ENCODE measurements at places on chromosomes 7 and 10.

DNA sequence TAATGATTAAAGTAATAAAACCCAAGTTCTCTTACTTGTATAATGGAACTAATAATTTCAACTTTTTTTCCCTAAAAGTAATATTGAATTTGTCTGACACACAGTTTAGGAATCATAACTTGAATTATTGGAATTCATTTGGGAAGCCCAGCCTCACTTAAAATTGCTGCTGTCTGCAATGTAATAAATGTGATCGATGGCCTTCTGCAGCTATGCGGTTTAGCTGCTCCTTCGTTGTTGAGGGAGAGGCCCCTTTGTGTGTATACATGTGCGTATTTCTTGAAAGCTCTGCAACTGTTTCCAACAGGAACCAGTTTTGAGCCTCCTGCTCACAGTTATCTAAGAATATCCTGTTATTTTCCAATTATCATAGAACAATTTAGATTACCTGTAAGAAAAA, 152.5 kb downstream of the AKR1D1 start:
- DNase-seq = no peak

GRCh38 chr7:67302113-67303039, 305.7 kb downstream of the TYW1 start:
- DNase-seq = peak; percentile 99

GRCh38 chr10:62990126-62990525, 143.0 kb upstream of the NRBF2 start:
- no peak for DNase-seq

DNA sequence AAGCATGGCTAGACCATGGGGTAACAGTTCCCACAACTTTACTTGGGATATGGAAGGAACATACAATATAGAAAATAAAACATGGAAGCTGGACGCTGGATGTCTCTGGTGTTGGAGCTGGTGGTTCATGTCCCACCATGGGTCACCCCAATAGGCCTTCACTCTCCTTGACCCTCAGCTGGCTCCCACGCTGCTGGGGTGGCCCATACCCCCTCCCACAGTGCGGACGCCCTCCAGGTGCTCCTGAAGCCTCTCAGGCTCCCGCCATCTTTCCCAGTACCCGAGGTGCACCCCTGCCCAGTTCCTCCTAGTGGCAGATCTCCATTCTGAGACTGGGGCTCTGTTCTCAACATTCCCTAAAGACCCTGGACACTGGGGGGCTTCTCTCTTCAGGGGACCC, 5.8 kb upstream of the CPA1 start:
- DNase-seq = no peak

- peak; percentile 16 for DNase-seq
Observed at GRCh38 chr10:112981553-112981952, 31.5 kb downstream of the TCF7L2 start.

DNA sequence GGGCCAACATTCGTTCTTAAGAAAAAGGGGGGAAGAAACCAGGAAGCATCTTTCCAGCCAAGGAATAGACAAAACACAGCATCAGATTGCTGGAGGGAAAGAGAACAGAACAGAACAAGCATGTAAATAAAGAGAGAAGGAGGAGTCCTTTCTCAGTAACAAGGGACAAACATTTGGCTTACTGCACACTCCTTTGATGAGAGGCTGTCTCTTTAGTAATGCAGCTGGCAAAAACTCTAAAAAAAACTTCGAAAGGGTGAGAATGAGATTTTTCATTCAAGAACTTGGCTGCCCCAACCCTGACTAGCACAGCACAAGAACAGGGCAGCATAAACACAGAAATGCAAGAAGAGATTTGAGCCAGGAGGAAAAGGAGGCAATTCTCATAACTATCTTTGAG, 38.9 kb upstream of the IL6 start:
- DNase-seq = no peak

DNA sequence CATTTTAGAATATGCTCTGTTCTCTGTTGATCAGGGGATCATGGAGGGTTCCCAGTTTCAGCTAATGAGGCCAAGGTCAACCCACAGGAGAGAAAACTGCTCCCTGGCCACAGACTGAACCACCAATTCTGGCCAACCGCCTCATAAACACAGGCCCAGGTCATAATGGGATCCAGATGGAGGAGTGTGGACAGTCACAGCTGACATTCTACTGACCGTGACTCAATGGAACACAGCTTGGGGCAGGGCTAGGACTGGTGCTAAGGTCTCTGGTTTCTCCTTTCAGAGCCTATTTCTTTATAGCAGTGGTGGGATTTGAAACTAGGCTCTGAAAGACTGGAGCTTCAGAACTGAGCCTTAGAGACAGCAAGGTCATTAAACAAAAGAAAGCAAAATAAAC, 68.3 kb downstream of the HIPK2 start:
- DNase-seq = no peak

DNA sequence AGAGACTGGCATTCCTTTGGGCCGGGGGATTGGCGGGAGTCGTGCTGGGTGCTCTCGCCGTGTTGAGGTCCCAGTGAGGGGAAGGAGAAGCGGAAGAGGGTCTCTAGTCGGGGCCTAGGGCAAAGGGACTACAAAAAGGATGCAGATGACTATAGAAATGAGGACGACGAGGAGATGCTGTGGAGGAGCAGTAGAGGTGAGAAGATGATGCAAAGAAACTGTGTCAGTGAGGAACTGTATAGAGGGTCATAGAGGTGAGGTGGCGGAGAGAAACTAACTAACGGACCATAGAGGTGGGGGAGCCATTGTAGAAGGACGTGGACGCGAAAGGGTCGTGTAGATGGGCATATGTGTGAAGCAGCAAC, 324 bp downstream of the TWNK start:
- DNase-seq = no peak

DNA sequence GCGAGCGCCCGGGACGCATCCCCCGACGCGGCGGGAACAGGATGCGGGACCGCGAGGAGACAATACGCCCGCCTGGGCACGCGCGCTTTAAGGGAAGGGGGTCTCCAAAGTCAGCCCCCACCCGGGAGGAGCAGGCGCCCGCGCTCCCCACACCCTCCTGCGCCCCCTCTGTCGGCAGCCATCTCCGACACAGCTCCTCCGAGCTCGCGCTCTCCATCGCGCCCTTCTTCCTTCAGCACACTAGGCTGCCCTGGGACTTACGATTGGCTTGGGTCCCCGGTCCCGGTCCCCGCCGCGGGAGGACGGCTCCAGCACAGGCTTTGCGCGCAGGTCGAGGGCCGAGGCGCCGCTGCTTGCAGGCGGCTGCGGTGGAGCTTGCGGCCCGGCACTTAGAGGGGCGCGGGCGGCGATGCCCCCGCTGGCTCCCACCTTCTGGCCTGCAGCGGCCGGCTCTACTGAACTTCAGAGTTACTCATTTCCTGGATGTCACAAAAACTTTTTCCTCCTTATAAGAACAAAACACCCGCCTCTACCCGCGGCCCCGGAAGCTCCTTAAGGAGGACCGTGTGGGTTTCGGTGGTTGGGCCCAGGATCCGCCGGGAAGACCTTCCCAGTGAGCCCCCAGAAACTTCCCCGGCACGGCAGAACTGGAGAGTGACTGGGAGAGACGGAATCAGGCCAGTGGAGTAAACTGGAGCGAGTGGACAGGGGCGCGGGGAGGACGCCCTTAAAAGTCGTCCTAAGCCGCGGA, at the start of gene ITPRIP:
Gene ITPRIP, minus strand, starts transcription at position 481 of the 751 bp plus-strand sequence. CDS start 22,414 bp downstream, outside the sequence.
- peak; percentile 92 for DNase-seq

- DNase-seq = no peak
Observed at GRCh38 chr10:44807451-44807850, 103.7 kb upstream of the TMEM72 start.

- DNase-seq = no peak
Observed at GRCh38 chr10:132577350-132578003, 39.9 kb downstream of the INPP5A start.

GRCh38 chr10:3468919-3469638, 296.5 kb upstream of the PITRM1 start:
- DNase-seq = peak; percentile 89

DNA sequence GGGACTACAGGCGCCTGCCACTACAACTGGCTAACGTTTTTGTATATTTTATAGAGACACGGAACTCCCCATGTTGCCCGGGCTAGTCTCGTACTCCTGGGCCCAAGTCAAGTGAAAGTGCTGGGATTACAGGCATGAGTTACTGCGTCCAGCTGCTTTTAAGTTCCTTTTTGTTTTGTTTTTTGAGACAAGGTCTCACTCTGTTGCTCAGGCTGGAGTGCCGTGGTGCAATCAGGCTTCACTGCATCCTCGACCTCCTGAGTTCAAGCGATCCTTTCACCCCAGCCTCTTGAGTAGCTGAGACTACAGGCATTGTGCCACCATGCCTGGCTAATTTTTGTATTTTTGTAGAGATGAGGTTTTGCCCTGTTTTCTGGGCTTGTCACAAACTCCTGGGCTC, 155.0 kb downstream of the GALNT17 start:
- no peak for DNase-seq

- no peak for DNase-seq
Observed at GRCh38 chr7:87450706-87451105, 24.8 kb downstream of the ABCB4 start.

DNA sequence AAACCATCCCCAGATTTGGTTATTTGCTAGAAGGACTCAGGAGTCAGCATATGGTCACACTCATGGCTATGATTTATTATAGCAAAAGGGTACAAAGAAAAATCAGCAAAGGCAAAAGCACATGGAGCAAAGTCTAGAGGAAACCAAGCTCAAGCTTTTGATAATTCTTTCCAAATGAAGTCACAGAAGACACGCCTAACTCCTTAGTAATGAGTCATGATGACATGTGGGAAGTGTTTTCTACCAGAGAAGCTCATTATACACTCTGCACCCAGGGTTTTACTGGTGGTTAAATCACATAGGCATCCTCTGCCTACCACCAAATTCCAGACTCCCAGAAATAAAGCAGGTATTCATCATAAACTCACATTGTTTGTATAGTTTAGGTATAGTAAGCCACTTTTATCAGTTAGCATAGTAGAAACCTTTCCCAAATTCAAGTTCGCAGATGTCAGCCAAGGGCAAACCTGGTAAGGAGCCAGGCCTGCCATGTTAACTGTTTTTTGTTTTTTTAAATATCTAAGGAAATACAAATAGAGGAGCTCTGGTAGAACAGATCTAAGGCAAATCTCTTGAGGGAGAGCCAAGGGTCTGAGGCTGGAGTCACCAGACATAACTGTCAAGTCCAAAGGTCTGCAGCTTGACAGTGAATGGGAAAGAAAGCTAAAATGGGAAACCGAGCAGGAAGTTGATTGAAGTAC, 15.4 kb upstream of the HIBADH start:
- peak; percentile 97 for DNase-seq

- DNase-seq = no peak
Observed at GRCh38 chr10:121654021-121654545, 55.8 kb upstream of the FGFR2 start.

GRCh38 chr10:66378117-66378876, 547.5 kb upstream of the LRRTM3 start:
- DNase-seq = no peak

DNA sequence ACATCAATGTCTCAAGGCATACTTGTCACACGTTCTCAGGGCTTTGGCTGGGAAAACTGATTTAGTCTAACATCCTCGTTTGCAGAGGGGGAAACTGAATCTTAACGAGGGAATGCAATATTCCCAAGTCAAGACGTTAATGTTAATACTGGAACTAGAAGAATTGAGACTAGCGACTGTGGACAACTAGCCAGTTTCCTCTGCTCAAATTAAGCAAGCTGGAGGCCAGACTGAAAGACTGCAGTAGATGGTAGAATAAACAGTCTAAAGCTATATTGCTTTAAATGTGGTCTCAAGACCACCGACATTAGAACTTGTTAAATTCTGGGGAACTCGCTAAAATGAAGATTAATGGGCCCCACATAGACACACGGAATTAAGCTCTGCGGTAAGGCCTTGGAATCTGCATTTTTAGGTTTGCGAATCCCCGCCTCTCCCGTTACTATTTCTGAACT, 639 bp upstream of the TFAM start:
- DNase-seq = no peak

DNA sequence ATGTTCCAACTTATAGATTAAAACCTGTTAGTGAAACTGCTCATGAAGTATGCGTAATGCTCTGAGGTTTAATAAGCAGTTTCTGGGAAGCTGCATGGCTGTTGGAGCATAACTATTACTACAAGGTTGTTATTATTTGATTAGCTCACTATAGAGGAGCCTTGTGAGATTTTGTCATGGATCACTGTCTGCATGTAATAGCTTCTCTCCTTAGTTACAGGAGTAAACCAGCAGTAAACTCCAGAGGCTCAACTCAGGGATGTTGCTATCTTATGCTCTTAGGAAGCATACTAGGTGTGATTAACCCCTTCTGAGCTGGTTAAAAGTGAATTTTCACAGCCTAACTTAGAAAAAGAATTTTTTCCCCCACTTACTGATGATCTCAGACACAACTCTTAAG, 63.6 kb upstream of the IFRD1 start:
- no peak for DNase-seq

GRCh38 chr7:148395352-148395811, 195.2 kb upstream of the C7orf33 start:
- DNase-seq = no peak

GRCh38 chr10:13775786-13776775, 189.3 kb downstream of the PRPF18 start:
- DNase-seq = peak; percentile 90

DNA sequence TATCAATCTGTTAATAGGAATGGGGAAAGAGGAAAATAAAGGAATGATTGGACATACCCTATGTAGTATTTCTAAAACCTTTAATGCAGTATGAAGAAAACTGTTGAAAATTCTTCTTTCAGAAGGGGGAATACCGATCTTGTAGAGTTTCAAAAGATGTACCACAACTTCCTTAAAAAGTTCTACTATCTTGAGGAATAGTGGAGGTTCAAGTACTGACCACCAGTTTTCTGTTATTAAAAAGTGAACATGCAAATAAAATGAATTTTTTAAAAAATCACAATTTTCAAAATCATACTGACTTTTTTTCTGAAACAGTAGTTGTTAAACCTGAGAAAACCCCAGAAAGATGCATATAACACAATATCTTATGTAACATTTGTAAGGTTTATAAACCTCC, 86.5 kb downstream of the HERC4 start:
- no peak for DNase-seq

DNA sequence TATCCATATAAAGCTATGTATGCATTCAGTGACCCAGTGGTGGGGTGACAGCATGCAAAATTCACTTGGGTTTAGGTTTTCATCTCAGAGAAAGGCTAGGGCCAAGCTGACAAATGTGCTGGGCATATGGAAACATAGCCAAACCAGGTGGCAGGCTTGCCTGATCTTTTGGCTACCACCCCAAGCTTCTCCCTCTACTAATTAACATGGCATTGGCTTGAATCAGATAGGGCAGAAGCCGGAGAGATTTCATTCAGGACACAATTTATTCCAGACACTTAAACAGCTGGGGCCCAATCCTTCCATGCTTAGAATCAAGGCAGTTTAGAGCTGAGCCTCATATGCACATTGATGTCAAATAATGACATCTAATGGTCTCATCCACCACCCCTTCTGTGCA, 95.5 kb upstream of the AGK start:
- no peak for DNase-seq

GRCh38 chr7:84975586-84976185, 211.2 kb downstream of the SEMA3D start:
- no peak for DNase-seq

GRCh38 chr7:102426268-102427018, 6.9 kb upstream of the ORAI2 start:
- DNase-seq = no peak

DNA sequence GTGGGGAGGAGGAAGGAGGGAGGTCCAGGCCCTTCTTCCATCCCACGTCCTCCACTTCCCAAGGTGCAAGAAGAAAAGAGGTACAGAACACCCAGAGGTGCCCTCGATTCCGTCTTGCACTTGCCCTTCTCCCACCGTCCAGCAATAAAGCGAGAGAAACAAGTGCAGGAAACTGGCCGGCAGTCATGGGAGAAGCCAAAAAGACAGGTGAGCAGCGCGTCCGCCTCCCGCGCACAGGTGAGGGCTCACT, 1.3 kb downstream of the C10orf95 start:
- DNase-seq = no peak
